ENCODE measurements at places on chromosomes 16 and 17. TPM values are rescaled to one million over a fixed set of nuclear protein-coding genes. Genes with fewer than 3 reads are reported as not detected.

Gene SPATA32
- not detected for total RNA-seq

Gene CAMKK1
- total RNA-seq: 4.6 TPM

Gene CES5A
- not detected for total RNA-seq

Gene GPR179
- total RNA-seq: not detected

Gene WNK4
- total RNA-seq: 0.44 TPM

Gene CCL4
- not detected for total RNA-seq

Gene C16orf78
- total RNA-seq: not detected

Gene SULT1A1
- 13.3 TPM for total RNA-seq

Gene TBC1D3E
- not detected for total RNA-seq

Gene ST6GALNAC1
- total RNA-seq: not detected

Gene OTOP3
- total RNA-seq: not detected

Gene TMEM114
- not detected for total RNA-seq

Gene PTGES3L
- total RNA-seq: 1.9 TPM

Gene C17orf50
- not detected for total RNA-seq

Gene ACAP1
- total RNA-seq: not detected

Gene CCDC102A
- 16.2 TPM for total RNA-seq

Gene FOXL1
- total RNA-seq: 1.1 TPM

Gene KRTAP1-1
- not detected for total RNA-seq

Gene NLRC3
- total RNA-seq: not detected

Gene CD300LF
- total RNA-seq: 0.29 TPM

Gene MEIOB
- not detected for total RNA-seq

Gene DLX4
- total RNA-seq: not detected

Gene IGFALS
- under 0.01 TPM for total RNA-seq

Gene PGS1
- 53.0 TPM for total RNA-seq

Gene KRT12
- total RNA-seq: 0.43 TPM

Gene CACNA1H
- 0.66 TPM for total RNA-seq

Gene TMC5
- total RNA-seq: not detected

Gene TEKT5
- total RNA-seq: under 0.01 TPM

Gene CACNA1G
- total RNA-seq: under 0.01 TPM

Gene MT2A
- total RNA-seq: 68.9 TPM

Gene CDC42EP4
- total RNA-seq: 52.0 TPM

Gene SHISA9
- under 0.01 TPM for total RNA-seq

Gene RRAD
- 11.0 TPM for total RNA-seq

Gene KRT14
- 1.0 TPM for total RNA-seq

Gene CMTM2
- total RNA-seq: not detected

Gene KRT40
- total RNA-seq: 0.14 TPM

Gene SLC2A4
- 0.22 TPM for total RNA-seq

Gene CACNG5
- not detected for total RNA-seq

Gene VKORC1
- total RNA-seq: 82.9 TPM

Gene KCNJ2
- 2.9 TPM for total RNA-seq

Gene HP
- not detected for total RNA-seq

Gene SOX8
- 0.14 TPM for total RNA-seq

Gene ABCC3
- 31.1 TPM for total RNA-seq

Measured in placental pericyte (primary cell).